Tongue (tissue), 3 donors: ENCODE measurements at places on chromosomes 3 and 15. TPM values are rescaled to one million over a fixed set of nuclear protein-coding genes. Genes with fewer than 3 reads are reported as not detected.

DNA sequence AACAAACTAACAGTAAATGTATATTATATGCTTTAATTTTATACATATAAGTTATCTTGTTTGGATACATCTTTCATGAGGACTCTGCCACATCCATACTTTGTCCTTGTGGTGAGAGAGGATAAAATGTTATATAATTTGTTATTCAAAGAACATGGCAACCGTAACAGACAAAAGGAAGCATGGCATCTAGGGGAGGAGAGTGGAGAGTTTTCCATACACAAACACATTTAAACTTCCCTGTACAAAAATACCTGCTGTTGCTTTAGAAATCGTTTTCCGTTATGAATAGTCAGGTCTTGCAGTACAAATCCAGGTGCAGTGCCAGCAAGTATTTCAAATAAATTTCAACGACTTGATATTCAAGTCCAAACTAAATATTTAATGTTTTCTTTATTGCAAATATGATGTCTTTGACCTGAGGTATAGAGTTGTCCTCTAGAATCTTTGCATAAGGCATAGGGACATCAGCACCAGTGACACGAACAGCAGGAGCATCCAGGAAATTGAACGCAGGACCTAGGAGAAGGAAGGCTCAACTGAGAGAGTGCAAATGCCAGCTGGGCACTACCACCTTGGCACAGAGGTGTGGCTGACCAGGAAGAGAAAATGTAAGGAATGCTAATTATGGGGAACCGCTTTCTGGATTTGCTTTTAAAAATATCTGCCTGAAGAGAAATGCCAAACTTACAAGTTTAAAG is 5.8 kb downstream of the PDHB start:
- DNase-seq, result no peak

DNA sequence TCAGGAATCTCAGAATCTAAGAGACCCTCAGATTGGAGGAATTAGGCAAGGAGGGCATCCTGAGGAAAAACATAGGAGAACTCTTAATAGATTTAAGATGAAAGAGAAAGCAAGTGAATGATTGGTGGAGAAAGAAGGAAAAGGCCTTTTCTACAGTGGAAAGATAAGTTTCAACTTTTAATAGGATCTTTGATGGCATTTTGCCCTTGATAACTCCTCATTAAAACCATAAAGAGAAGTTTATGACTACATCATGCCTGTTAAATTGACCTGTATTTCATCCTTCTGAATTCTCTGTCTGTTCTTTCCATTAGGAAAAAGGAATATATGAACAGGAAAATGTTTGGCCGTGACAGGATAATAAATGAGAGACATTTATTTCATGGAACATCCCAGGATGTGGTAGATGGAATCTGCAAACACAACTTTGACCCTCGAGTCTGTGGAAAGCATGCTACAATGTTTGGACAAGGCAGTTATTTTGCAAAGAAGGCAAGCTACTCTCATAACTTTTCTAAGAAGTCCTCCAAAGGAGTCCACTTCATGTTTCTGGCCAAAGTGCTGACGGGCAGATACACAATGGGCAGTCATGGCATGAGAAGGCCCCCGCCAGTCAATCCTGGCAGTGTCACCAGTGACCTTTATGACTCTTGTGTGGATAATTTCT is 30.1 kb downstream of the TIPARP start:
- no peak for DNase-seq

- peak; percentile 77 for DNase-seq
Observed at GRCh38 chr3:66692766-66693150, 191.9 kb upstream of the LRIG1 start.

- DNase-seq, result no peak
Observed at GRCh38 chr3:111070772-111071256, 802 bp upstream of the NECTIN3 start.

GRCh38 chr15:75249726-75250125 is 8.4 kb upstream of the GOLGA6C start:
- no peak for DNase-seq

GRCh38 chr15:91136386-91136923 is 36.4 kb downstream of the SV2B start:
- DNase-seq, result no peak

DNA sequence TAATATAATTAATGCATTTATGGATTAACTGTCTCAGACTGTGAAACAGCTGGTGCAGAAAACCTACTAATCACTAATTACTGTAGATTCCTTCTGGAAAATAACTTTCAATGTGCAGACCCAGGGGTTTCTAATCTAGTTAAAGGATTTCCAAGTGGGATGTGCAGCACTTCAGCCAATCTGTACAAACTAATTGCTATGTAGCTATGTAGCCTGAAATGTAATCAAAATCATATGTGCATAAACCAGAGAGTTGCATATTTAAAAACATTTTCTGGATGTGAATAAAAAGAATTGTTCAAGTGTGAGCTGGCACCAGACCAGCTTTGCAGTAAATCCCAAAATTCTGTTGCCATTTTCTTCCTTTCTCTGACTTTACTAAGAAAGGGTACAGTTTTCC is 127.5 kb upstream of the CD96 start:
- DNase-seq, result peak; percentile 48

- DNase-seq, result no peak
Observed at GRCh38 chr3:27224197-27224596, 145.0 kb downstream of the NEK10 start.

GRCh38 chr15:74196175-74196574 is 6.4 kb downstream of the STRA6 start:
- peak; percentile 71 for DNase-seq

DNA sequence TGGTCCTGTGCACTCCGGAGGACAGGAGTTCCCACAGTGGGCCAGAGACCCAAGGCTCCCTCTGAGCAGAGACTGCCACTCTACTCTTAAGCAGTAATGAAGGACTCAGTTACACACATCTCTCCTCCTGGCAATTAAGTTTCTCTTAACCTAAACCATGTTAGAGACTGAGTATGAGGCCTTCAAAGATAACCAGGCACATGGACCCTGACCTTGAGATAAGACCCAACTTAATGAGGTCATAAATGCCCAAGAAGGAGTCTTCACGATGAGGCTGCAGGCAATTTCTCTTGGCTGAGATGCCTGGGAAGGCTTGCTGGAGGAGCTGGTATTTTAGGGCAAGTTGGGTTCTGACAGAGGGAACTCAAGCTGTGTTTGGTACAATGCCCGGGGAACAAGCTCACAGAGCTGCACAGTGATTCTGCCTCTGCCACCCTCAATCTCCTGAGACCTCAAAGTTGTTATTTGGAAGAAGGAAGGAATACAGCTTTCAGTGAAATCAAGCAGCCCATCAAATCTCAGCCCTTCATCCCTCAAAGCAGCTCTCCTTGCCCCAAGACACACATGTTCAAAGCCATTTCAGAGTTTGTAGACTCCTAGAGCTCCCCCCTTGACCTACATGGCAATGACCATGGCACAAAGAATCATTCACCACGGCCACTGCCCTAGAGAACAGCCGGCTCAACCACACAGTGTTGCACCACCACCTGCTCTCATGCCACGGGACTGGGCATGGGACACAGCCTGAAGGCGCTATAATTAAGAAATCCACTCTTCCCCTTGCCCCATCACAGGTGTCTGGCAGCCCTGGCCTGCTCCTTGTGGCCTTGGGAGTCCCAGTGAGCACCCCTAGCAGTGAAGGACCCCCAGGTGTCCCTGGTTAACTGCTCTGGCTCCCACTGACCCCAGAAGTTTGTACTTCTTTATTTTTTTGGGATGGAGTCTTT is 7.1 kb downstream of the RMDN3 start:
- DNase-seq, result no peak

DNA sequence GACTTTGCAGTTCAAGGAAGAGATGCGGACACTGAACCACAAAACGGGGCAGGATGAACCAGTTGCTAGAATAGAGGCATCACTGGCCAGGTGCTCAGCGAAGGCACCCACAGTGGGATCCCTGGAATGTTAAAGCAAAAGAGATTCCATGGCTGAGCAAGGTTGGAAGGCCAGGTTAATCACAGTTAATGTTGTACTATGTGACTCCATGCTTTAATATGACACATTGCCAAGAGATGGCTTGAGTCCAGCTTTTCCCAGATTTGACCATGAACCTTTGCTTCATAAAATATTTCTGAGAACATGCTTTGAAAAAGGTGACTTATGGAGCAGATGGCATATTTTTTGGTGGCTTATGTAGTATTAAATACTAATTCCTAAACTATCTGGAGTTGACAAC is 76.2 kb upstream of the CMTM7 start:
- DNase-seq, result no peak

DNA sequence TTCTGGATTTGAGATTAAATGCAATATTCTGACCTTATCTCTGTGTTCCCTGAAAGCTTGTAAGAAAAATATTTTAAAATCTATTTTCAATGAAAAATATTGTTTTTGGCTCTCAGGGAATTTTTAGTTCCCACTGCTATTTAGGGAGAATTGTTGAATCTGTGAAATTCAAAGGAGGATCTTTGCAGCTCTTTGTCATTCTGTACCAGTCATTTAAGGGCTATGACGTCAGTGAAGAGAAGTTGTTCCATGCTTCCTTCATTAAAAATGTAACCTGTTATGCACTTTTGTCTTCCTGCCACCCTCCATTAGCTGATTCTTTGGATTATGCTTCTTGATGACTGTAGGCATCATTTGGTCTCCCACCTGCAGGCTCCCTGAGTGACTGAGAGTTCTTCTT is 427.8 kb upstream of the C2CD4B start:
- DNase-seq, result no peak

DNA sequence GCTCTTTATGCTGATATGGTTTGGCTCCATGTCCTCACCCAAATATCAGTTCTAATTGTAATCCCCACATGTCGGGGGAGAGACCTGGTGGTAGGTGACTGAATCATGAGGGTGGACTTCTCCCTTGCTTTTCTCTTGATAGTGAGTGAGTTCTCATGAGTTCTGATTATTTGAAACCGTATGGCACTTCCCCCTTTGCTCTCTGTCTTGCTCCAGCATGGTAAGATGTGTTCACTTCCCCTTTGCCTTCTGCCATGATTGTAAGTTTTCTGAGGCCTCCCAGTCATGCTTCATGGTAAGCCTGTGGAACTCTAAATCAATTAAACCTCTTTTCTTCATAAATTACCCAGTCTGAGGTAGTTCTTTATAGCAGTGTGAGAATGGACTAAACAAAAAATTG is 107.6 kb downstream of the IMPG2 start:
- no peak for DNase-seq

GRCh38 chr3:123880998-123881561 is 3.1 kb downstream of the MYLK start:
- DNase-seq, result peak; percentile 19

DNA sequence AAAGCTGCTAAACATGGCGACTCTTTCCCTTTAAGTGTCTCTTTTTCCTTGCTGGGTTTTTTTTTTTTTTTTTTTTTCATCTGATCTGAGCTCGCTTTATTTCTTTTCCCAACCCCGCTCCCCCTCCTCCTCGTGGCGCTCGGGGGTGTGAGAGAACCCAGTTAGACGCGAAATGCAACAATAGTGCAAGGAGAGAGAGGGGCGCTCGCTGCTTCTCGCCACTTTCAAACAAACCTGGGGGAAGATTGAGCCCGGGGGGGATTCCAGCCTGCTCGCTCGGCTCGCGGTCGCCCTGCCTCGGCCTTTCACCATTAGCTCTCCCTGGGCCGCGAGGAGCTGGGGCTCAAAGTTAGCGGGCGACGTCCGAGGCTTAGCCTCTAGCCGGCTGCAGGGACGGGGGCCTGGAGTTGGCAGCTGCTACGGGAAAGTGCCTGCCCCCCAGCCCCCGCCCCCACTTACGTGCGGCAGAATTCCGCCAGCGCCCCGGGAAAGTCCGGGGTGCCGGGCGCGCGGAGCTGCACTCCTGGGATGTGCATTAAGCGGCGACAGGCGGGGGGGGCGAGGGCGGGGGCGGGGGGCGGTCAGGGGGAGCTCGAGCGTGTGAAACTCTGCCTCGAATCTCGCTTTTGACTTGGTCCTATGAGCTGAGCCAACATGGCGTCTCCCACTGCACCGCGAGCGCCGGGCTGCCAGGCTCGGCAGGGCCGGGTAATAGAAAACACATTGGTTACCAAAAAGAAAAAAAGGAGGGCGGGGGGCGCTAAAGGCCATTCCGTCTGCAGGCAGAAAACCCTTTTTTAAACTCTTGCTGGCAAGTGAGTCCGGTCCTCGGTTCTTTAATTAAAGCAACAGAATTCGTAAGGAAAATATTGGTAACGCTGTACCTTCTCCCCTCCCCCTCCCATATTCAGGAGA is 10.4 kb downstream of the NR2F2 start:
- DNase-seq, result peak; percentile 92

DNA sequence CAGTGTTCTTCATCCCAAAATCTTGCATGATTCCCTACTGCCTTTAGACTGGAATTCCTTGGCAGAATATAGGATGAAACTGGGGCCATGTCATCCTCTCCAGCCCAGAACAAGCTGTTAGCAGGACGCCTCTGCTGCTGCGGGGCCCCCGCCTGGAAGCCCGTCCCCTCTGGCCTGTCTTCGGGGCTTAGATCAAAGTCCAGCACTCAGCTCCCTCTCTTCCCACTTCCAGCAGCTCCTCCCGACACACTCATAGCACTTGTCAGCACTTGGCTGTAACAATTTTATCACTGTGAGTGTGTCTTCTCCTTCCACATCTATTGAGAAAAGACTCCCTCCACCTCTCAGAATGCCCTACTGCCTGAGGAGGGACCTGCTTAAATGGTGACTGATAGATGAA is 112.0 kb upstream of the HACD2 start:
- DNase-seq, result peak; percentile 55

DNA sequence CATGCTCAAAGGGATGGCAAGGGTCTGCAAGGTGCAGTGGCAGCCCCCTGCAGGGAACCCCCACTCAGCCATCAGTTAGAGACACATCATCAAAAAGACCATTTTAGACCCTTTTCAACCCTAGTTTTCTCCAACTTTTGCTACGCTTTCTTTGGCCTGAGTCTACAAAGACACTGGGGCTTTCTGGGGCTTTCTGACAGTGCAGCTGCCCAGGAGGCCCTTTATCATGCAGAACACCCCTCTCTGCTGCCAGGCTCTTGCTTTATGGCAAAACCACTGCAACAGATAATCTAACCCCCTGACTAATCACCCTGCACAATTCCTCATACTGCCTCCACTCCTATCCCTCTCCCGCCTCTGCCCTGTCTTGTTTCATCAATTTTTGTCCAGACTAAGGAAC is 2.4 kb downstream of the NMNAT3 start:
- DNase-seq, result no peak

DNA sequence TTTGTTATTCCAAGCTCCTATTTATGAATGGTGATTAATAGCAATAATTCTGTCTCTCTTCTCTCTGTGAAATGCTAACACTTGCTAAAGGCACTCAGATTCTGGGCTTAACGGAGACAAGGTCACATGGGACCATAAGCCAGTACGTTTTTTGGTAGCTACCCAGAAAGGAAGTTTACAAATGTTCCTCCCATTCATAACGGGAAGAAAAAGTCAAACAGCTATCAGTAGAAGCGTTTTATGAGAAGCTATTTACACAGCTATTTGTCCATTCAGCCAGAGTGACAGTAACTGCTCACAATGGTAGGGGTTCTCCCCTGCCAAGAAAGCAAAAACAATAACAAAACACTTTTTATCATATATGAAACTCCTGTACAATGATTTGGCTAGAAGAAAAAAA is 51.5 kb downstream of the ZMAT3 start:
- peak; percentile 33 for DNase-seq

Gene FBXL22
- total RNA-seq, result 21.7 TPM

Gene RSRC1
- 62.7 TPM for total RNA-seq

Gene FGF7
- 35.0 TPM for total RNA-seq

Gene IL17RC
- 24.4 TPM for total RNA-seq

Gene GJD2
- 0.10 TPM for total RNA-seq

Gene GRK7
- total RNA-seq, result not detected

Gene GXYLT2
- total RNA-seq, result 47.7 TPM

Gene HES1
- 61.9 TPM for total RNA-seq
